Cerebellar cortex (tissue), 1 donor: ENCODE measurements at places on chromosomes 7 and 10.

DNA sequence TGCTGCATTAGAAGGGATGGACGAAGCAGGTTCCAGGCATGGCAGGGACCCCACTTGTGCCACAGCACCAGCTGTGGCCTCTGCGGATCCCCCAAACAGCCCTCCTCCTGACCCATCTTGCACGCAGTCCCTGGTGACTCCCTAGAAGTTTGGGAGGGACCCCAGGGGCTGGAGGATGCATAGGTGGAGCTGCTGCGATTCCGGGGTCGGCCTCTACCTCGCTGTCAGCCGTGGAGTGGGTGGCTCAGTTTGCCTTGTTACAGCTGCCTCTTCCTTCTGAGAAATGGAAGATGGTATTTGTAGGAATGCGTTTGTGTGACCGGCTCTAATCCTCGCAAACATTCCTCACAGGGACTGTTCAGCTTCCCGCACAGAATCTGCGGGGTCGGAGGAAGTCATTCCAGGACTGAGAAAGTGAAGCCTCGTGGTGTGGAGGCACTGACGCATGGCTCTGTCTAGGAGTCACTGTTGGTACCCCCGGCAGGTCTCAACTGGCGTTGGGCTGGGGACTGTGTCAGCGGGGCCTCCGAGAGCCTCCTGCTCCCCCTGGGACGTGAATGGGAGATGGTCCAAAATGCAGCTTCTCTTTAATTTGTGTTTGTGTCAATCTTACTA, 17.5 kb downstream of the PWWP2B start:
- no peak for DNase-seq

- DNase-seq: no peak
These were observed 262.8 kb upstream of the GRB10 start for GRCh38 chr7:51045319-51046102.

DNA sequence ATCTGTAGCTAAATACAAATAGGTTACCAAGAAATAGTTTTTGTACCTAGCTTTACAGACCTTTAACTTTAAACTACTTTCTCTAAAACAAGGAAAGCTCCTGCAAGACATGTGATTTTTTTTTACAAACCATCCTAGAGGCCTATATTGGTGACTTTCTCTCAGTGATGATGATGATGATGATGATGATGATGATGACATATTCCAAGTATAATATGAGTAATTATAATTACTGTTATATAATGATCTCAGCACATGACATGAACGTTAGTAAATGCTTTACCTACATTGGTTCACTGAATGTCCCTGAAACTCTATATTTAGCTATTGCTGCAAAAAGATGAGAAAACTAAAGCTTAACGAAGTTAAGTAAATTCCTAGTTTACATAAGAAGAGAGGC, 107.9 kb upstream of the LRGUK start:
- no peak for DNase-seq

- DNase-seq: no peak
These were observed 17.6 kb upstream of the FGFR2 start for GRCh38 chr10:121615836-121616235.

- no peak for DNase-seq
These were observed 46.2 kb downstream of the ZNF277 start for GRCh38 chr7:112252691-112253090.

DNA sequence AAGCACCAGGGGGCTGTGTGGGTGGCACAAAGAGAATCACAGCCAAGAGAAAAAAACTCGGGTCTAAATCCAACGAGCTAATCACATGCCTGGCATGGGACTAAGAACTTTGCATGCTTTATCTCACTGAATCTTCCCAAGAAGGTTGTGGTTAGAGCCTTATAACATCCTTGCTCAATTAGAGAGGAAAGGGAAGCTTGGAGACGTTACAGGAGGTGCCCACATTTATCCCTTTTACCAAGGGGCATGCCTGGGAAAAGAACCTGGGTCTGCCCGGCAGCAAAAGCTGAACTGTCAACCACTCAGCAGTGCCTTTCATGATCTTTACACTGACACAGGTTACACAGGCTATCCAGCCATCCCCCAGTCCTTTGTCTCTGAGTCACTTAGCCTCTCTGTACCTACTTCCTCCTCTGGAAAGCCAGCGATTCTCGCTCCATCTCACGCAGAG, 190.1 kb downstream of the PRPF18 start:
- no peak for DNase-seq

DNA sequence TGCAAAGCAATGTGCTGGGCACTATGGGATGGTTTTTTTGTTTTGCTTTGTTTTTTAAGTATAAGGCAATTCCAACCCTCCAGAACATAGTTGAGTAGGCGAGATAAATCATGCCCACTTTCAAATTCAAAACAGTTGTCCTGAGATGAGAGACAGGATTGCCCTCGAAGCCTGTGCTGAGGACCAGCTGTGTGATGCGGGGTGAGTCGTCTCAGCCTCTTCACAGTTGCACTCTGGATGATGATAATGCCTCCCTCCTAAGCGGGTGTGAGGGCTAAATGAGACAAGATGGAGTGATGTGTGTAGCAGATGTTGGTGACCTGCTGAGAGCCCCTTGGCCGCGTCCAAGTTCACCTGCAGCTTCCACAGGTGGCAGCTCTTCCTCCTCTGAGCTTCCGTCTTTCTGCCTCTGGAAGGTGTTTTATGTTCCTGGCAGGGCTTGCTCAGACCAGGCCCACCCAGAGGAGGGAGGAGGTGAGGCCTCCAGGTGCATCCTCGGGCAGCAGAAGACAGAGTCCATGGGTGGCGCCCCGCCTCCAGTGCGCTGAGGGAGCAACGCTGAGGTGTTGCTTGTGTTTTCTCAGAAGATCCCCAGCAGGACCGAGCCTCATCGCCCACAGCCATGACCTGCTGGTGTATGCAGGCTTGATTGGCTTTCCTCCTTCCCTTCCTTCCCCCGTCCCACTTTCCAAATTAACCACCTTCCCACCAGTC, 30.6 kb downstream of the ECHDC3 start:
- DNase-seq: no peak

GRCh38 chr7:129470411-129470810, 31.9 kb upstream of the SMKR1 start:
- DNase-seq: no peak

DNA sequence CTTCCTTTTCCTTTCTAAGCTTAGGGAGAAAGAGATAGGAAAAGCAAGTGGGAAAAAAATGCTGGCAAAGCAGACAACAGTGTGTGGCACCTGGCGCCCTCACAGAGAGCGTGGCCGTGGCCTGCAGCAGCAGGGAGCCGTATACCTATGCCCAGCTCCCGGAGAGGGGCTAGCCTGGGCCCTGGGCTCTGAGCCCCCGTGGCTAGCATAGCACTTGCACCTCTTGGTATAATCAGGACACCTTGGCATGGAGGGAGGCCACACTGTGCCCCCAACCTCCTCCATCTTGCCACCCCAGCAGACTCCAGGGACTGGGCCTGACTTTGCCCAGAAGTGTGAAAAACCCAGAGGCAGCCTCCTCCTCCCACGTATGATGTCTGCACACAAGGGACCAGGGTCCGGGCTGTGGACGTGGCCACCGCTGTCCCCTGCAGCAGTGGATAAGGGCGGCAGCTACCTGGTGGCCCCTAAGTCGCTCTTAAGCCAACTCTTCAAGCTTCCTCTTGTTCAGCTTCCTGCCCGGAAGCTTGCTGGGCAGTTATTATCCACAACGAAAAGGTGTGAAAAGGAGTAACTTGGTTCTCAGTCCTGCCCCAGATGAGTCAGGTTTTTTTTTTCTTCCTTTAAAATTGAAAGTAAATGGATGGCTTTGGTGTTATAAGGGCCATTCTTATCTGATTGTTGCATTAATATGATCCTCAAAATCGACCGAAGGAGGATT, 249.1 kb upstream of the PITRM1 start:
- DNase-seq: no peak

GRCh38 chr7:50068026-50068425, 25.0 kb downstream of the ZPBP start:
- DNase-seq: peak; percentile 39
